Stromal cell of bone marrow (primary cell): ENCODE measurements at places on chromosomes 6 and 20.

- DNase-seq, result no peak
Observed at GRCh38 chr6:144840619-144841018, 555.5 kb downstream of the UTRN start.

DNA sequence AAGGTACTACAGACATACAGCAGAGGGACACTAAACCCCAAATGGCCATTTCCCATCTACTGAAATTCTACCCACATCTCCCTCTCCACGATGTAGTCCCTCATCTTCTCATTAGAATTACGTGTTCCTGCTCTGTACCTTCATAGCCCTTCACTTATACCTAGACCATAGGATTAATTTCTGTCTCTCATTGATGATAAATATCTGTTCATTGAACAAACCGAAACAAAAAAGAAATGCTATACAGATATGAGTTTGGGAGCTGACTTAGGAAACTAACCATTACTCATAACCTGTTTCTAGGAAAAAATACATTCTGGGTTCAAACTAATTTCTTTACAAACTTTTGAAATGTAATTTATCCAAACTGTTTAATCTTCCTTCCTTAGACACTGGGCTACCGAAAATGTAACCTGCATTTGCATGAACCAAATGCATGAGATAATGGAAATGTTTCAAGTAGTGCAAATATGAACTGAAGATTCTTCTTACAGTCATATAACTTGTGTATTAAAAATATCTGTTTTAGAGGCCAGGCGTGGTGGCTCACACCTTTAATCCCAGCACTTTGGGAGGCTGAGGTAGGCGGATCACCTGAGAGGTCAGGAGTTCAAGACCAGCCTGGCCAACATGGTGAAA lies 85.3 kb downstream of the GJA10 start:
- DNase-seq, result no peak

DNA sequence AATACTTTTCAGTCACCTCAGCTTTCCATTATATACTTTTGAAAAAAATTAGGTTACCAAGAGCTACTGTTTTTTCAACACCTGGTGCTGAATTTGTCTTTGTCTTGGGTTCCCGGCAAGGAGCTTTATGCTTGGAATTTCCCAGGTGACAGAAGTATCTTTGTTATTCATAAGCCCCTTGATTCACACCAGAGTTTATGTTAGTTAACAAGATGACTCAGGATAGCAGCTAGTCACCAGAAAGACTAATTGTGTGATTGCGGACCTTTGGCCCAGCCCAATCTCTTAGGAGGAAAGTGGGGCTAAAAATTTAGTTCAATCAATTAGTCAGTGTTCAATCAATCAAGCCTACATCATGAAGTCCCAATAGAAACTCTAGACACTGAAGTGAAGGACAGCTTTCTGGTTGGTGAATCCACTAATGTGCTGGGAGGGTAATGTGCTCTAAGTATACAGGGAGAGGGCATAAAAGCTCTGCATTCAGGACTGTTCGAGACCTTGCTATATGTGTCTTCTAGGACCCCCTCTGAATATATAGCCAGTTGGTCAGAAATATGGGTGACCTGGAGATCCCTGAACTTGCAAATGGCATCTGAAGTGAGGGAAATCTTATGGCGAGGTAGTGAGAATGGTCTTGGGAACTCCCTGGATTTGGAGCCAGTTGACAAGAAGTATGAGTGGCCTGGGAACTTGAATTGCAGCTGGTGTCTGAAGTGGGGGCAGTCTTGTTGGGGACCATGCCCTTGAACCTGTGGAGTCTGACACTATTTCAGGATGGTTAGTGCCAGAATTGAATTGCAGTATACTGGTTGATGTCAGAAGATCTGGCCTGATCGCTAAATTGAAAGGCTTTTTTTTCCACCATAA lies 16.2 kb downstream of the TMEM30A start:
- no peak for DNase-seq

GRCh38 chr6:126156973-126157372 lies 170.6 kb downstream of the TRMT11 start:
- DNase-seq, result no peak
